ENCODE measurements at places on chromosomes 2 and 18.

DNA sequence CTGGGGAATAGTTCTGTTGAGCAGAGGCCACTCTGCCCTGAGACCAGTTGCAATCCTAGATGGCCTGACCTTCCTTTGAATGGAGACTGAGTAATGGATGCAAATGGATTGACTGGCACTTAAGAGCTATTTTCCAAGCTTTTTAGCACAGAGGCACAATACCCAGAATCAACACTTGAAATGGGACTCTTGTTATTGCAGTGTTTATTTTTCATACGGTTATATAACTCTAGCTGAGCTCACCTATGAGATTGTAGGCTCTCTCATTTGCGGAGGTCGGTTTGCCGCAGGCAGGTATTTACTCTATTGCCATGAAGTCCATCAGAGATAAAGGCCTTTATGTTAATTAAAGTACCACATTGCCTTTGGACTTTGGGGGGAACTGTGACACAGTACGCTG, 422.3 kb upstream of the CELF4 start:
- no peak for DNase-seq

- no peak for DNase-seq
These were observed 291.0 kb upstream of the DOK6 start for GRCh38 chr18:69109686-69110085.

- DNase-seq = no peak
These were observed 111.1 kb downstream of the KLHL14 start for GRCh38 chr18:32661486-32662299.

- DNase-seq = no peak
These were observed 612.0 kb downstream of the ARHGAP15 start for GRCh38 chr2:143741205-143741604.

- DNase-seq = no peak
These were observed 707.4 kb upstream of the CDH2 start for GRCh38 chr18:28884304-28884703.

GRCh38 chr2:106843001-106843909, 42.7 kb downstream of the ST6GAL2 start:
- DNase-seq = no peak

DNA sequence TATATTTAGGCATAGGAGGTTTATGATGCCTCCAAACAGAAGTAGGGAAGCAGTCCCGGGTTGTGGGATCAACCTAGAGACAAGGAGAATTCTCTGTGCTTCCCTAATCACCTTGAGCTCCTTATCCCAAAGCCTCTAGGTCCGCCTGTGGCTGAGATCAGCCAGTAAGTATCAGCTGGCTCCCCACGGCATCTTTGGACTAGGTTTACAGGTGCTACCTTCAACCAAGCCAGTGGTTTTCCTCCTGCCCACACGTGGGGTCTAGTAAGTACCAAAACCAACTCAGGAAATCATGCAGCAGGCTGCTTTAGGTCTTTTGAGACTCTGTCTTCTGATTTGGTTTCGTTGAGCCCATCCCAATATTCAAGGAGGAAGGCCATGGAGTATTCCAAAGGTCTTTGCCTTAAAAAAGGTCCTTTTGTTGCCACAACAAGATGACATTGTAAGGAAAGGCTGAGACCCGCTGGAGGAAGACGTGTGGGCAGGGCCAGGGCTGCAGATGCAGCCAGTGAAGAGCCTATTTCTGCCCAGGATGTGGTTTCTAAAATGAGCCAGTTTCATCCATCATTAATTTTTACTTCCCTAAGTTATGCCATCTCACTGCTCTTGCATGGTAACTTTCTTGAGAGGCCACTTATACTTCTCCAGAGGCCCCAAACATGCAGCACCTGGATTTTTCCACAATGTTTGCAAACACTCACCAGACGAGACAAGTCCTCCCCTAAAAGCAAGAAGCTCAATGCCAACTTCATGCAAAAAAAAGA, 248.7 kb downstream of the RNF152 start:
- DNase-seq = no peak

DNA sequence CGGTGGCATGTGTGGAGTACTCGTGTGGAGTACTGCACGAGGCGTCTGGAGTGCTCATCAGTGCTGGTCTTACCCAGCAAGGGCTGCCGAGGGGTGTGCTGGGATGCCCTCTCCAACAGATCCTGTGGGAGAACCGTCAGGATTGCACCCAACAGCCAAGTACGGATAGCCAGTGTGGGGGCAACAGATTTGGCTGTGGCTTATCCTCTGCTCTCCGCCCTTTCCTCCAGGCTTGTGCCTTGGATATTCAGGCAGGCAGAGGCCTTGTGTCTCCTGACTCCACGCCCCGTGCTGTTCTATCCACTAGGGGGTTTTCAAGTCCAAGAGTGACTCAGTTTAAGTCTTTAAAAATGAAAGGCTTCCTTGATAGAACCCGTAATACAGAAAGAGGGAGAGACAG, 321.0 kb upstream of the HS6ST1 start:
- DNase-seq = no peak

DNA sequence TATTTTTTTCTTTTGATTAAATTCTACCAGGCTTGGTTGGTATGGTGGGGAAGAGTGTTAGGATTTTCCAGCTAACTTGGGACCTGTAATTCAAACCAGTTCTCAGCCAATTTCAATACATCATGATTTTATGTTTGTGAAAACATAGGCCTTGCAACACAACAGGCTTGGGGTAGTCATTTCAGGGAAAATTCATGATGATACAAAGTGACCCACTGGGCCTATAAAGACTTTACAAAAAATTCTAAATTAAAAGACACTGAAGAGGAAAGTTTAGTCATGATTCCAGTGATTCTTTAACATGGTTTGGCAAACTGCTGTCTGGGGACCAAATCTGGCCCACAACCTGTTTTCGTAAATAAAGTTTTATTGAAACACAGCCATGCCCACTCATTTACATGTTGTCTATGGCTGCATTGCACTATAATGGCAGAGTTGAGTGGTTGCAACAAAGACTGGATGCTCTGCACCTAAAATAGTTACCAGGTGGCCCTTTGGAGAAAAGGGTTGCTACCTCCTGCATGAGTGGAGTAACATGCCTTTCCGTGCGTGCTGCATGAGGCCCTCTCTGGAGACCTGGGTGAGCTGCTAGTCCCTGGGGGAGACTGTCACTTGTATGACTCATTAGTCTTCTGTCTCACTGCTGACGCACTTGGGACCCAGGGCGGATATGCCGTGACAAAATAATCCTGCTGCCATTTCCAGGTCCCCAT, 73.6 kb downstream of the NPAS2 start:
- DNase-seq = no peak

DNA sequence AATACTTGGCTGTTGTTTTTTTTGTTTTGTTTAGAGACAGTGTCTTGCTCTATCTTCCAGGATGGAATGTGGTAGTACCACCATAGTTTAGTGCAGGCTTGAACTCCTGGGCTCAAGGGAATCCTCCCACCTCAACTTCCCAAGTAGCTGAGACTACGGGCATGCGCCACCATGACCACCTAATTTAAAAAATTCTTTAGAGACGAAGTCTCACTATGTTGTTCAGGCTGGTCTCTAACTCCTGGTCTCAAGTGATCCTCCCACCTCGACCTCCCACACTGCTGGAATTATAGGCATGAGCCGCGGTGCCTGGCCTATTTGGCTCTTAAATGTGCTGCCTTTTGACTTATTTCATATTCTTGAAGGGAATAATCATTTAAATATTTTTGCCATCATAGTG, 60.1 kb downstream of the PTPN4 start:
- no peak for DNase-seq

DNA sequence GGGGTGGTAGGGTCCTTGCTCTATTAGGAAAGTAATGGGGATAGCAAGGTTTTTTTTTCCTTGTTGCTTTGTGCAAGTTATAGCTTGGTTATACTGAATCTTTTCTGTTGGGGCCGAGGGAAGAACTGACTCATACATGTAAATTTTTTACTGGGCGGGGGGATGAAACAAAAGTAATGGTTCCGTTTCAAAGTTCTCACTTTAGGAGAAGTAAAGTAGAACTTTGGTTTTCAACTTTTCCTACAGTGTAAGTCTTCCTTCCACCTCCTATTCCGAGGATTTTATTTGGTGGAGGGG, 1.1 kb downstream of the AFTPH start:
- no peak for DNase-seq

DNA sequence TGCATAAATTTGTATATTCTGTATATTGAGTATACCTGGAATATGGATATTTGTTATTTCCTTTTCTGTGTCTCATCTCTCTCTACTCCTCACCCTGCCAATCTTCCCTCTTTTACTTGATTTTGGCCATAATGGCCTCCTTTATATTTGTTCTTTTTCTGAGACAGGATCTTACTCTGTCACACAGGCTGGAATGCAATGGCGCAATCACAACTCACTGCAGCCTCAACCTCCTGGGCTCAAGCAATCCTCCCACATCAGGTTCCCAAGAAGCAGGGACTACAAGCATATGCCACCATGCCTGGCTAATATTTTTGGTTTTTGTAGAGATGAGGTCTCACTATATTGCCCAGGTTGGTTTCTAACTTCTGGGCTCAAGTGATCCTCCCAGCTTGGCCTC, 30.5 kb downstream of the PREPL start:
- DNase-seq = no peak

GRCh38 chr18:66752733-66753132, 148.8 kb upstream of the CDH19 start:
- no peak for DNase-seq

- DNase-seq = no peak
These were observed 106.8 kb upstream of the SPATS2L start for GRCh38 chr2:200199576-200200263.

DNA sequence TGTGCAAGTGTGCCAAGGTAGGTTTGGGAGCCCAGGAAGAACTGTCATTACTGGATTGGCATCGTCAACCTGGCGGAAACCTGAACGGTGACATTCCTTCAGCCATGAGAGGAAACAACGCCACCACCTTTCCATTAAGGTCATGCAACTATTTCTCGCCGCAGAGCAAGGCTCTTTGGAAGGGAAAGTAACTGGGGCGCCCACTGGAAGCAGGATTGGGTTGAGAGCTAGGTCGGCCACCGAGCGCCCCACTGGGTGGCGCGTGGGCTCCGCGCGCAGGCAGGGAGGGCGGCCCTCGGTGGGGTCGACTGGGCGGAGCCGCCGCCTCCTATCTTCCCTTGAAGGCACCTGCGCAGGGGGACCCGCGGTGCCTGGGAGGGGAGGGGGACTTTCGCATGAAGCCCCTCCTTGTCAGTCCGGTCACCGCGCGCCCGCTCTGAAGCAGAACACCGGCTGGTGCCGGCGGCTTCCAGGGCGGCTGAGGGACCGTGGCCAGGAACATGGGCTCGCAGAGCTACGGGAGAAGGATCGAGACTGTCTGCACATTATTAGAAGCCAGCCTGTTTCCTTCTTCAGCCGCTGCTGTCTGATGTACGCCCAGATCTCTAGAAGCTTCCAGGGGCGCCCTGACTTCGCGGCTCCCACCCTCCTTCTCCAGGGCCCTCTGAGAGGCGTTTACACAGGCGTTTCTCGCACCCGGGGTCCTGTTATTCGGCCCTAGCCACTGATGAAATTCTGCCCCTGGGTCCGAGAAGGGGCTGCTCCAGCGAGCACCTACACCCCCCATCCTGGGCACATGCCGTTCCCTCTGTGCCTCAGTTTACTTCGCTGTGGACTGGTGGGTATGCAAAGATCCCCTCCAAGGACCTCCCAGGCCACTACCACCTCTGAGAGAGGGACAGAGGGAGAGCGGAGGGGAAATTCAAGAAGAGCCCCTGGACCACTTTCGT, 27.3 kb upstream of the MAL start:
- DNase-seq = no peak

GRCh38 chr2:126634273-126634861, 21.6 kb upstream of the GYPC start:
- no peak for DNase-seq

DNA sequence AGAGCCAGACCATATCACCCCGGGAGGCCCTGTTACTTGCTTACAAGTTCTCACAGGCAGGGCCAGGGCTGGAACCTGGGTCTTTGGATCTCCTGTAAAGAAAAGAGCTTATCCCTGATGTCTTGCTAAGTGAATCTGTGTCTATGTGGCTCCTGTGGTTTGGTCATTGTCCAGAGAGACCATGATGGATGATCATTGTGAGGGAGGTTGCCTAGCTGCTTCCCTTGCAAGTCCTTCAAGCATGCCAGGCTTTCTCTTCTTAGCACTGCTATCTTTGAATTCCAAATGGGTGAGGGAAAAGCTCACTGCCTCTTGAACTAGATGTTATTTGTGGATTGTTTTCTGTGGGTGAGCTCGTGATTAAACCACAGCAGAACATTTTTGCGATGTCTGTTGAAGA, 151.6 kb downstream of the FSHR start:
- no peak for DNase-seq

- no peak for DNase-seq
These were observed 104.2 kb upstream of the RND3 start for GRCh38 chr2:150591496-150592285.

GRCh38 chr18:27062802-27063201, 122.3 kb downstream of the CHST9 start:
- no peak for DNase-seq

DNA sequence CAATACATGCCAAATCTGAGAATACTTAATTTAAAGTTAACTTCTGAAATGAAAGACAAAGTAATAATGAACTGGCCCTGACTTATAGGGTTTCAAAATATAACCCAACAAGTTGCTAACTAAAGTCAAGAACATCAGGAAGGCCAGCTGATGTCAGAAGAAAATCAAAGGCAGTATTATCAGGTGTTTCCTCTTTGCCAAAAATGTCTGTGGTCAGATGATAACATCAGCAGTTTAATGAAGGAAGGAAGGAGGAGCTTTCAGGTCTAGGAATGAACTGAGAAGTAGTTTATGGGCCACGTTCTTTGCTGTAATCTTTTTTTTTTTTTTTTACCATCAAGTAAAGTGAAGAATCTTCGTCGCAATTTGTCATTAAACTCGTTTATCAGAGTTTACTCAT, 40.9 kb downstream of the CDH2 start:
- DNase-seq = no peak
